ENCODE measurements at places on chromosomes 1 and 21.

GRCh38 chr1:226046240-226046639 lies 16.3 kb upstream of the H3-3A start:
- DNase-seq, result no peak

GRCh38 chr1:208988811-208989222 lies 594.7 kb upstream of the CAMK1G start:
- DNase-seq, result no peak

- no peak for DNase-seq
These were observed 106.0 kb downstream of the URB2 start for GRCh38 chr1:229732061-229732460.

GRCh38 chr1:58830291-58830690 lies 46.4 kb upstream of the JUN start:
- DNase-seq, result no peak

- no peak for DNase-seq
These were observed 1.2 kb upstream of the ZNF683 start for GRCh38 chr1:26373789-26374188.

GRCh38 chr1:114428083-114428754 lies 82.8 kb downstream of the TRIM33 start:
- no peak for DNase-seq

GRCh38 chr1:27589841-27590426 lies 14.0 kb downstream of the AHDC1 start:
- no peak for DNase-seq

GRCh38 chr1:231702331-231702730 lies 75.7 kb downstream of the DISC1 start:
- no peak for DNase-seq

DNA sequence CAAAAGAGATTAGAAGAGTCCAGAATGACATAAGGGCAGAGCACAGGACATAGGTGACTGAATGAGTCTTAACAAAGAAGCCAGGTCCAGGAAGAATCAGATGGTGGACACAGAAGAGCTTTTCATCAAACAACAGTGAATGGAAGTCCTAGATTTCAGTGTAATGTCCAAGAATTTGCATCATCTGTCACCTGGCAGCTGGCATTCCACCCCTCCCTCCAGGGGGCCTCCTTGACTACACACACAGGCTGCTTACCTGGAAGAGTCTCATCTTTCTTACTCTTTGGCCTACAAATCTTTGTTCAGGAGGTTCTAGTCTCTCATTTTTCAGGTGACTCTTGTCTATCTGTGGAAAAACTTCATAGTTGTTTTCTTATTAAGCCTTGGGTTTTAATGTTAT lies 36.2 kb downstream of the GORAB start:
- no peak for DNase-seq

GRCh38 chr1:204255966-204256365 lies 42.2 kb upstream of the GOLT1A start:
- no peak for DNase-seq

GRCh38 chr1:163265547-163265946 lies 56.2 kb upstream of the NUF2 start:
- DNase-seq, result no peak

DNA sequence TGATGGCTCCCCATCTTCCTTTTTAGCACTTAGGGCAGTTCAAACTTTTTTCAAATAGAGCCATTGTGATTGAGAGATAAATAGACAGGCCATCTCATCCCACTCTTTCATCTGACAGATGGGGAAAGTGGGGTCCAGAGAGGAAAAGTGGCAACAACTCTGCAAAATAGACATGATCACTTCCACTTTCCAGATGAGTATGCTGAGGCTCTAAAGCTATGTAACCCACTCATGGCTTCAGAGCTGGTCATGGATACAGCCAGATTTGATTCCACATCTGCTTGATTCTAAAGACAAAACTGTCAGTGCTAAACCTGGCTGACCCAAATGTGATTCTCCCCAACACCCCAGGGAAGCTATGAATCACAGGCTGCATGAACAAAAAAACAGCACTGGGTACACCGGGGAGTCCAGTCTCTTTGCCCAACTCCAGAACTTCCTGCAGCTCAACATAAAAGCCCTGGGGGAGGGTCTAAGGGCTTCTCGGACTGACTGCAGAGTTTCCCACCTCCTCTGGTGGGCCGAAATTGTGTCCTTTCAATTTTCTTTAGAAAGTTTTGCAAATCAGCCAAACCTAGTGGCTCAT lies 59.3 kb downstream of the PLPP3 start:
- no peak for DNase-seq

DNA sequence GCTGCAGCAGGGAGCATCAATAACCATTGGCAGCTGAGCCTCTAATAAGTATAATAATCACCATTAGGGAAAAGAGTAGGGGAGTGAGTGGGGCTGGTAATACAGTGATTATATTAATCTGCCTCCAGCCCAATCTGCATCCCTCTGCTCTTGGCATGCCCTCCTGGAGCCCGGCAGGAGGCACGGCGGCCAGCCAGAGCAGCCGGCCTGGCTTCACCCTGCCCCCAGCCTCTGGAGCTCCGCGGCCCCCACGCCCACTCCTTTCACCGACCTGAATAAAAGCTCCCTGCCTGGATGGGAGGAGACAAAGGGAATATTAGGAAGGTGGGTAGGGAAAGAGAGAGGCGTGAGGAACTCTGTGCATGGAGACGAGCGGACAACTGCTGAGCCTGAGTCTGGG lies 28.3 kb downstream of the OPTC start:
- DNase-seq, result no peak

DNA sequence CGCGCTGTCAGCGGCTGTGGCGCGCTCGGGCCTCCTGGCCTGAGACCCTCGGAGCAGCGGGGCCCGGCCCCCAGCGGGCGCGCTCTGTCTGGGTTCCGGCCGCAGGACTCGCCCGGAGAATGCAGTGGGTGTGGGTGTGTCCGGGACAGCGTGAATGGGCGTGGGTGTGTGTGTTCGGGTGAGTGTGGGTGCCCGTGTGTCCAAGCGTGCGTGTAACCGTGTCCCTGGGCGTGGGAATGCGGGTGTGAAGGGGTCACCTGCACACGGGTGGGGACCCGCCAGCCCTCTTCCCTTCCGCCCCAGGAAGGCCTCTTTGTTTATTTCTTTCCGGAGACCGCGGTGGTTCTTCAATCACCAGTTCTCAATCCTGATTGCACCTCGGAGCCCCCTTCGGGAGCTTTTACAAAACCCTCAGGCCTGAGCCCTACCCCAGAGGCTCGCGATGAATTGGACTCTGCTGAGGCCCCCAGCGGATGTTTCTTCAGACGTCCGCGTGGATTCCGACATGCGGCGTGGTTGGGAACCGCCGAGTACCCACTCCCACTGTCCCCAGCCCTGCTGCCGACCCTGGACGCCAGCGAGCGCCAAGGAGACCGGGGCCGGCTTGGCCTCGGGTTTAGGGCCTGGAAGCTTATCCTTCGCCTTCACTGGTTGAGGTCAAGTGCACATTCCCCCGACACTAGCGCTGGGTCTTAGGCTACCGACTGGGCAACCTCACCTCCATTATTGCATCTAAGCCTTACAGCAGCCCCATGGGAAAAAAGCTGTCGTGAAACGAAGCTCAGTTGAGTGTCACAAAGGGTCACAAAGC lies 19.3 kb downstream of the SERTAD4 start:
- no peak for DNase-seq

- no peak for DNase-seq
These were observed 3.1 kb downstream of the RNF207 start for GRCh38 chr1:6208723-6209660.

DNA sequence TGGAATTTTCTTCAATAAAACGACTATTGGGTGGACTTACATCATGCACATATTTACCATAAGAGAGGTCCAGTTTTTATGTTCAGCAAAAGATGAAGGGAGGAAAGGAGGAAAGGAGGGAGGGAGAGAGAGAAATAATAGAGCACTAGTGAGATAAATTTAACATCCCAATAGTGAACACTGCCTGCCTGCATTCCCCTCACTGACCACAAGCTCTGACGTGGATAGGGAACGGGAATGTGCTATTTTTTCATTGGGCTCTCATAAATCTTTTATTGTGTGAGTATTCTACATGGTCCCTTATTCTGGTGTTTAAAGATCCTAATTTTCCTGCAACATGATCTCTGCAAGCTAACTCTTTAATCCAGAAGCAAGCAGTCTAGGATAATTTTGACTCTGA lies 82.1 kb downstream of the TTC3 start:
- DNase-seq, result no peak

- DNase-seq, result no peak
These were observed 930 bp downstream of the SLC30A10 start for GRCh38 chr1:219927298-219927955.

- no peak for DNase-seq
These were observed 417.1 kb downstream of the SETD4 start for GRCh38 chr21:35643176-35643575.

GRCh38 chr1:172467446-172467845 lies 23.6 kb upstream of the PIGC start:
- DNase-seq, result no peak

DNA sequence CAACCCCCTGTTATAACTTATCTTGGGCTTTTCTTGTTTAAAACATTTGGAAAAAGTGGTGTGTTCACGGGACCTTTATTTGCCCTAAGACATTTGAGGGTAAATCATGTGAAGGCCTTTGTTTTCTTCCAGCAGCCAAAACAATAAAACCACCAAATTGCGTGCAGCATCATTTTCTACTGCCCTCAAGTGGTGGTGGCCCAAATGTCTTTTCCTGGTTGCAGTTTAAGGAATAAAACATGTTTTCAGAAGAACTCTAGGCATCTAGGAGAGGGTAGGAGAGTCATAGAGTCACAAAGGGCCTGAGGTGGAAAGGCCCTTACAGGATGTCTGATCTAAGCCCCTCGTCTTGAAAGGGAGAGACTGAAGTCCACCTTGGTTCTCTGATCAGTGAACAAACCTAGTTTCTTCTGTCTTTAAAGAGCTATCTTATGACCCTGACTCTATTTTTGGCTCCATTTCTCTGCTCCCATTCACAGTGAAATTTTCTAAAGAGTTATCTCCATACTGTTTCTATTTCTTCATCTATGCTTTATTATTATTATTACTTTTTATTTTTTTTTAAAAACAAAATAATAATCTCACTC lies 16.0 kb upstream of the EPS15 start:
- no peak for DNase-seq

- no peak for DNase-seq
These were observed 303.8 kb upstream of the LRRC7 start for GRCh38 chr1:69263921-69264391.

- no peak for DNase-seq
These were observed 153.1 kb upstream of the FGGY start for GRCh38 chr1:59143811-59144210.

DNA sequence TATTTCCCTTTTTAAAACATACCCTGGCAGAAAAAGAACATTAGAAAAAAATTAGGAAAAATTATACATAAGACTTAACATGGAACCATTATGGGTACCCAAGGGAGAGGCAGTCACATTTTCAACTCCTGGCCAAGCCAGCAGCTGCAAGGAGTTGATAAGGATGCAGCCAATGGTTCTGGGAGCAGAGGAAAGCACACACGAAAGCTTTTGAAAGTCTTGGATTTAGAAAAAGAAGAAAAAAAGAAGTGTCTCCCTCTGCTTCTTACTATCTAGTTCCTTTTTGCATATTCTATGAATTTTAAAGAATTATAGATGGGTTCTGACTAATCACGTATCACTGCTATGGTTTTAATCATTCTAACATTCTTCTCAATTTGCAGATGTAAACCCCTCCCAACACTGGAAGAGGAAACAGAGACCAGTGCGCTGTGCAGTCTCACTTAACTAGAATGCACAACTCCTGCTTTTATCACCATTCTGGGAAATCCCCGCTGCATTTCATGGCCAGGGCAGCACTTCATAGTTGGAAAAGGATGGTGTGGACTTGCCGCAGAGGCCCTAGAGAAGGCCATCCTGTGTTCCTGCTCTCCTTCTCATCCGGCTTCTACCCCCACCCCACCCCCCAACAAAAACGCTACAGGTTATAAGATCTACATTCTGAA lies 2.7 kb upstream of the CD58 start:
- DNase-seq, result no peak

DNA sequence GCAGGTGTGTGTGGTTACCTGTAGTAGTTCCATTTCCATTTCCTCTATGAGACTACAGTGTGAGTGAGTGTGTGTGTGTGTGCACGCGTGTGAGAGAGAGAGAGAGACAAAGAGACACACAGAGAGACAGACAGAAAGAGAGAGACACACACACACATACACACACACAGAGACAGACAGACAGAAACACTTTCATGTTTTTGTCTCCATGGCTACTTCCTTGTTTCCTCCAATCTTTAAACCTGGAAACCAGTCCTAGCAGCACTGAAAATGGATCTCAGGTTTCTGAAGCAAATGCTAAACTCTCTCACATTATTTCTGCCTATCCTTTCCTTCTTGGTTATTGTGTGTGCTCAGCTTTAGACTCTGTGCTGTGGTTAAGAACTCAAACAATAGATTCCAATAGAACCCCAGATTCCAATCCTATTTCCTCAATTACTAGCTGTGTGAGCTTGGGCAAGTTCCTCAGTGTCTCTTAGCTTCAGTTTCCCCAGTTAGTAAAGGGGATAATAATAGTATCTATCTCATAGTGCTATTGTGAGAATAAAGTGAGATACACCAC lies 22.4 kb upstream of the ABCD3 start:
- DNase-seq, result no peak

- DNase-seq, result no peak
These were observed 1.7 kb upstream of the MRPS6 start for GRCh38 chr21:34071683-34072082.

DNA sequence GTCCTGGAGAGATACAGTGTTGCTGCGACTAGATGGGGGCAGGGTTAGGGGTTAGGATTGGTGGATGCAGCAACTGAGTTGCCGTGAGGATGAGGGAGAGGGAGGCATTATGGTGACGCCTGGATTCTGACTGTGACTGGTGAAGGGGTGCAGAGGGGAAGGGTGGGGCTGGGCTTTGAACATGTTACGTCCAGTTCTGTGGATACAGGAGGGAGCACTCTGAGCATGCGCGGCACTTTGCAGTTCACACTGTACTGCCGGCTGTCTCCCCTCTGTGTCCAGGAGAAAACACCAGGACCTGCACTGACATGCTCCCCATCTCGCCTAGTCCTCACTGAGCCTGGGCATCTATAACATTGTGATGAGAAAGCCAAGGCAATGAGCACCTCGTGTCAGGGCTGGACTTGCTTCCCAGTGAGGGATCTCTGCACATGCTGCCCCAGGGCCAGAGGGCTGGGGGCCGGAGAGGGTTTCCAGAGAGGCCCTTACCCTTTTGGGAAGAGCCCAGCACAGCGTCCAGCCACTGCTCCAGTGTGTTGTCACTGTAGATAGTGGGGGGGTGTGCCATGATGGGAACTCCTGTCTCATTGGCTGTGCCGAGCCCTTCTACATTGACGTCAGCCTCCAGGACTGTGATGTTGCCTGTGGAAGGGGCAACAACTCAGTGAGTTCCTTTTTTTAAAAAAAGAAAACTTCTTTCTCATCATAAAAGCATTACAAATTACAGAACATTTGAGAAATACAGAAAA lies 7.6 kb downstream of the FAM151A start:
- DNase-seq, result no peak

Data from stimulated activated CD4-positive, alpha-beta T cell treated with anti-CD3 and anti-CD28 coated beads, TNF-alpha, amount 100 ng/mL, for 1 hour (primary cell).